Retina (tissue), 1 donor: ENCODE measurements at places on chromosomes 5 and 9.

GRCh38 chr5:128777052-128777451 is 188.2 kb upstream of the SLC27A6 start:
- no peak for DNase-seq

GRCh38 chr9:84711936-84712335 is 42.4 kb downstream of the NTRK2 start:
- DNase-seq: peak; percentile 32

DNA sequence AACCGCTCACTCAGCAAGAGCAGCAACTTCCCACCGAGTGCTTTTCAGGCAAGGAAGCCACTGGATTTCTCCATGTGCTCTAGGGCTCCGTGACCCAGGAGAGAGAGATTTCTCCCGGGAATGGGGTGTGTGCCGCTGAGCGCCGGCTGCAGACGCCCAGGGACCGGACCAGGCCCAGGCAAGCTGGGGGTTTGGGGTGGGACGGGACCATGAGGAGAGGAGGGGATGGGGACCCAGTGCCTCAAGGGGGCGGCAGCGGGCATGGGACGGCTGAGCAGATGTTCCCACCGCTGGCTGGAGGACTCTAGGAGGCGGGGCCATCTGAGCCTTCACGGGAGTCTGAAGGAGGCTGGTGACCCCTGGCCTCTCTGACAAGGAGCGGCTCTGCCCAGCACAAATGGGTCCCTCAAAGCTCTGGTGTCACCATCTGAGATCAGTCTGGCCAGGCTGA is 8.5 kb downstream of the LCN9 start:
- no peak for DNase-seq

GRCh38 chr5:177365845-177366527 is 8.3 kb downstream of the RGS14 start:
- DNase-seq: peak; percentile 36

DNA sequence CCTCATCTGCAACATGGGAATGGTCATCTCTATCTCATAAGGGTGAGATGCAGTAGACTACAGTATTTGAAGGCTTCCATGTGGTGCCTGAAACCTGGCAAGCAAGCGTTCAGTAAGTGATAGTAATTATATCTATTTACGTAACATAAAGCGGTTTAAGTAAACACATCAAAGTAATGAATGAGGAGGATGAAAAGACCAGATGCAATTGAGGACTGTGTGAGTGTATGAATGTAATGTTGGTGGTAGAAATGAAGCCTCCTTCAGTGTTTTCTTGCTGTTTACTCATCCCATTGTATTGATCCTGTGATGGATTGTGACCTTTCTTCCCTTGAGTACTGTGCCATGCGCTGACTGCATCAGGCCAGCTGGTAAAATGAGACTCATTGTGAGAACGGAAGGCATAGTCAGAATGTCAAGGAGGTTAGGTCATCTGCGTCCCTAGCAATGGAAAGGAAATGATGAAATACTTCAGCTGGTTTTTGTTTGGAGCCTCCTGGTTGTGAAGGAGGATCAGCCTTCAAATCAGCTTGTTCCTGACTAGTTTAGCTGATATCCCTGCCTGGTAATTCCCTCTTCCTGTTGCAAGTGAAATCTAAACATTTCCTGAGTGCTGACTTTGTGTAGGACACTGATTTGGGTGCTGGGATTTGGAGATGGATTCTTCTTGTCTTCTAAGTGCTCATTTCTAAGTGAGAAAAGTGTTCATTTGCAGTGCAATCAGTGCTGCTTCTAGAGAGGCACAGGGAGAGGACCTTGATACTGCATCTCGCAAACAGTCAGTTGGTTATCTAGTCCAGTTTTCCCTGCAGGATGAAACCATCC is 35.6 kb downstream of the TNFSF8 start:
- no peak for DNase-seq

- DNase-seq: no peak
Measured at GRCh38 chr9:114607671-114608524, 3.2 kb upstream of the TMEM268 start.

DNA sequence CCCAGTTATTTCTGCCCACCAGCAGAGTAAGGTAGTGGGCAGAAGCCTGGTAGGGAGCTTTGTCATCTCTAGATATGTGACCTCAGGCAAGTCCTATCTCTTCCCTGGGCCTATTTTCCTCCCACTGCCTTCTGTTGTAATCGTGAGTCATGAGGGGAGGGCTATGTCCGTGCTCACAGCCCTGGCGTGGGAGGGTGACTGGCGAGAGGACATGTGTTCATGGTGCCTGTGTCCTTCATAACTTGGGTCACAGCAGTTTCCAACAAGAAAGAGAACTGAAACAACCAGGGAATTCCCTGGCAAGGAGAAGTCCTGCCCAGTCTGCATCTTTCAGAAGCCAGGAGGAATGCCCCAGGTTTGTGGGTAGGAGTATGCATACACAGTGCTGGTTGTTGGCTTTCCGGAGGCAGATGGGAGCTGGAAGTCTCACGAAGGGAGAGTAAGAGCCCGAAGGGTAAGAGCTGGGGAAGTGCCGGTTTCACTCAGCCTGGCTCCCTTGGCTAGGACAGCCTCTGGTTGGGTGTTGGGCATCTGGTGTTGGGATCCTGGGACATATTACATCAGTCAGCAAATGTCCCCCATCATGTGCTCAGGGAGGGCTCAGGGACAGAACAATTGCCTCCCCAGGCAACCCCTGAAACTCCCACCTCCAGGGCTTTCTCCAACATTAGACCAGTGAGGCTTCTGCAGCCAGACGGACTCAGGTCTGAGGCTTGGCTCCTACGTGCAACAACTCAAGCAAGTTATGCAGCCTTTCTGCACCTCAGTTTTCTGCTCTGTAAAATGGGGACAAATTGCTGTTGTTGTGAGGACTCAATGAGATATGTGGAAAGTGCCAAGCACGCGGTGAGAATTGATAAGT is 4.3 kb upstream of the TIFAB start:
- DNase-seq: no peak

- DNase-seq: no peak
Measured at GRCh38 chr9:122190597-122191381, 31.1 kb downstream of the MORN5 start.

DNA sequence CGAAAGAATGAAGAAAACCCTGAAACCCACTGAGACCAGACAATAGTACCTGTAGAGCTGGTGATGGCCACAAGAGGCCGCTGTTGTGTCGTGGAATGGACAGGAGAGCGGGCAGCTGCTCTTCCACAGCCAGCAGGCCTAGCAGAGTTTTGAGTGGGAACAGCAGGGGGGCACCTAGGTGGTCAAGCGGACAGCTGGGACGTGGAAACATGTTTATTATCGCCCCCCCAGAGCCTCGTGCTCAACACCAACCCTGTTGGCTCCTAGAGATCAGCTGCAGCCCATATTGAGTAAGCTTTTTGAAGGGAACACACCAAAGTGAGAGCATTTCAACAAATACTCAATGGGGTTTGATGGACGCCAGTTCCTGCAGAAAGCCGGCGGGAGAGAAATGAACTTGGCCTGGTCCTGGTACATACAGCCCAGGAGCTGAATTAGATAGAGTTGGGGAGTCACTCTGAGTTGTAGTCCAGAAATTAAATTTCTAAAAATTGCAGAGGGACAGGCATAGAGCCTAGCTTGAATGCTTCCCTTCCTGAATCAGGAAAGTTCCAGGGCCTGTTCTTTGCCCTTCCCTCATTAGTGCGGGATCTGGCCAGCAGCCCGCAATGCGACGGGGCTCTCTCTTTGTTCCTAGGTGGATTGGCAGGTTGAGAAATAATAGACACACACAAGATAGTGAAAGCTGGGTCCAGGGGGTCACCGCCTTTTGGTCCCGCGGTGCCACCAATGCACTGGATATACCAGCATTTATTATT is 33.8 kb downstream of the MFAP3 start:
- peak; percentile 93 for DNase-seq

- no peak for DNase-seq
Measured at GRCh38 chr9:83688921-83689320, 18.8 kb downstream of the UBQLN1 start.

DNA sequence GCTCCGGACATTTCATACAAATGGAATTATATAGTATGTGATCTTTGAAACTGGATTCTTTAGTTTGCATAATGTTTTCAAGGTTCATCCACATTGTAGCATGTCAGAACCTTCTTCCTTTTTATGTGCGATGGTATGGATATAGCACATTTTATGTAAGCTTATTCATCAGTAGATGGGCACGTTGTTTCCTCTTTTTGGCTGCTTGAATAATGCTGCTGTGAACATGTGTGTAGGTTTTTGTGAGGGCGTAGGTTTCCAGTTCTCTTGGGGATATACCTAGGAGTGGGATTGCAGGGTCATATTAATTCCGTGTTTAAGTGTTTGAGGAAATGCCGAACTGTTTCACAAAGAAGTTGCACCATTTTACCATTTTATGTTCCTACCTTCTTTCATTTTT is 187.8 kb downstream of the NR3C1 start:
- DNase-seq: no peak

- no peak for DNase-seq
Measured at GRCh38 chr5:137291436-137291835, 207.7 kb downstream of the SPOCK1 start.

- no peak for DNase-seq
Measured at GRCh38 chr5:139222346-139222745, 24.2 kb upstream of the SIL1 start.

- no peak for DNase-seq
Measured at GRCh38 chr9:27402626-27403025, 105.7 kb upstream of the EQTN start.

DNA sequence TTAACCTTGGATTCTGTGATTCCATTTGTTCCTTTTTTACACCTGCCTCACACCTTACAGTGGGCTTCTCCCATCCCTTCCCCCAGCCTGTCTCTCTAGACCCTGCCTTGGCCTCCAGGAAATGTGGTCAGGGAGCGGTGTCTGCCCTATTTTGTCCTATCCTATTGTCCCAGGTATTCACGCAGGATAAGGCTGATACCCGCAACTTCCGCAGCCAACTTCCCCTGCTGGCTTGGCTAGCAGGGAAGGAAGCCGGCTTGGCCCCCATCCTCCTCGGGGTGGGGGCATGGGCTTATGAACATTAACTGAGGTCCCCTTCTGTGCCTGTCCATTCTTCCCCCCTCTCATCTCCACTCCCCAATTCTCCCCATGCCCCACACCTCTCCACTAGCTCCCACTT is 3.5 kb downstream of the CSF1R start:
- no peak for DNase-seq

DNA sequence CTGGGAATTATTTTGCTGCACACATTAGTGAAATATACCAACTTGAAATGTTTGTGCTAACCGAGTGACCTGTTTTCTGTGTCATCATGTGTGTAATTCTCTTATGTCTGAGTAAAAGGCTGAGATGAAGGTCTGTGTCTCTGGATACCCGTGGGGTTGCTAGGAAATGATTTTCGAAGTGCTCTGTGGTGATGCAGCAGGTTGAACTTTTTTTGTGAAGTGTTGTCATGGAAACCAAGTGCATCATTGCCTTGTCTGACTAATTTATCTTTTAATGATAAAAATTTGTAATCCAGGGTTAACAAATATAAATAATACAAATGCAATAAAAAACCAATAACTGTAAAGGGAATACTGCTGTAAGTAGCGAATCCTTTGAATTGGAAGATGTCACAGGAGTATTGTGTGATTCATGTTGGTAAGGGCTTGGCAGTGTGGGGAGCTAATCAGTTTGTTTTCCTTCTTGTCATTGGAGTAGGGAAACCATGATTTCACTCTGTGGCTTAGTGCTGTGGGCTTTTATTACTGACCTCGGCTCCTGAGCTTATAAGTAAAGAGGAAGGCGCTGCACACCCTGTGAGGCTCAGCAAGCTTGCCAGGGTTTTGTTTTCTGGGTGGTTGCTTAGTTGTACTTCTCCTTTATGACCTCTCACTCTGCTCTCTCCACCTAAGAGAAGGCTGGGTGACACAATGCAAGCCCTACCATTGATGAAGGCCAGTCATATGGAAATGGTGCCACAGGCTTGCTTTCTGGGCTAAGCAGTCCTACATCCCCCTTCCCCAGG is 22.3 kb downstream of the PDE8B start:
- peak; percentile 20 for DNase-seq

DNA sequence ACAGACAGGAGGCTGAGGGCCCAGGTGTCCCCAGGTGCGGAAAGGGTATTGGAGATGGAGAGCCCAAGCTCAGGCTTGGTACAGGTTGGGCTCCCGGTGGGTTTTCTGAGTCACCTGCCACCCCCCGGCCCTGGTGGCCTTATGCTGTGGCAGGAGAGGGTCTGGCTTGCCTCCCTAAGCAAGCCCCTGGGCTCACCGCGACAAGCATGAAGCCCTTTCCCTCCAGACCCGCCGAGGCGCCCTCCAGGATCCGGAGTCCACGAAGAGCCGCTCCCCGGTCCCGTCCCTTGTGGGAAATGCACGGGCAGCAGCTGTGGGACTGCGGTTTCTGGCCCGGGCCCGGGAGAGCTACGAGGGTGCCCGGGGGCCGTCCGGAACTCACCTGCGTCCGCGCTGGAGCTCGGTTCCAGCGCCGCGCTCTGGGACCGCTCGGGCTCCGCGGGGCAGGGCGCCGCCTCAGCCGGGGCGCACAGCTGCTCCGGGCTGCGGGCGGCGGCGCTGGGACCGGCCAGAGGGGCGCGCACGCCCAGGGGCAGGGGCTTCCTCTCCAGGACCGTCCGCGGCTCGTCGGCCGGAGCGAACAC is 757 bp downstream of the SAPCD2 start:
- no peak for DNase-seq
